Activated CD8-positive, alpha-beta T cell treated with anti-CD3 and anti-CD28 coated beads for 36 hours (primary cell): ENCODE measurements at places on chromosomes 12 and 14.
A peak's percentile ranks its signal among the peaks of the same experiment; 100 is the strongest.

DNA sequence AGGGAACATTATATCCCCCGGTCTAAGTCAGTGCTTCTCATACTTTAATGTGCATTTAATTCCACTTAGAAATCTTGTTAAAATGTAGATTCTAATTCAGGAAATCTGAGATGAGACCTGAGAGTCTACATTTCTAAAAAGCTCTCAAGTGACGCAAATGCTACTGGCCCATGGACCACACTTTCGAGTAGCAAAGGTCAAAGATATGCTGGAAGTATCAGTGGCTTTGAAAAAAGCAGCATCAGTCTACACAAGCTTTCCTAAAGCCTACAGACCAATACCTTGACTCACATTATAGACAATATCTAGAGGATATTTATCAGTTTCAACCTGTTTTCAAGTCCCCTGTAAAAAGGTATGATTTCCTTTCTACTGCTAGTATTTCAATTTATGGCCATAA is 248.6 kb downstream of the CEP128 start:
- no peak for DNase-seq

- no peak for DNase-seq
Observed at GRCh38 chr12:13238204-13238603, 41.7 kb downstream of the EMP1 start.

DNA sequence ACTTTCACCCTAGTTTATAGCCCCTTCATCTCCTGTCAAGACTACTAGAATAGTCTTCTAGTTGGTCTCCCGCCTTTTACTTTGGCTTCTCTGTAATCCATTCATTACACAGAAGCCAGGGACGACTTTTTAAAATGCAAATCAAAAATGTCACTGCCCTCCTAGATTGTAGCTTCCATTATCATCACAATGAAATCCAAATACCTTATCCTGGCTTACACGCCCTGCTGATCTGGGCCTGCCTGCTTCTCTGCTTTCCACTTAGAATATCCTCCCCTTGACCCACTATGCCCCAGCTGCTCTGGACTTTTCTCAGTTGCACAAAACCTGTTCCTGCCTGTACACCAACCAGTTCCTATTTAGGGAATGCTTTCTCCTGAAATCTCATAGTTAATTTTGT is 4.5 kb upstream of the EEA1 start:
- no peak for DNase-seq

- no peak for DNase-seq
Observed at GRCh38 chr12:65269603-65270002, 8.9 kb upstream of the MSRB3 start.

GRCh38 chr12:57224973-57225679 is 4.4 kb upstream of the SHMT2 start:
- peak; percentile 76 for DNase-seq

DNA sequence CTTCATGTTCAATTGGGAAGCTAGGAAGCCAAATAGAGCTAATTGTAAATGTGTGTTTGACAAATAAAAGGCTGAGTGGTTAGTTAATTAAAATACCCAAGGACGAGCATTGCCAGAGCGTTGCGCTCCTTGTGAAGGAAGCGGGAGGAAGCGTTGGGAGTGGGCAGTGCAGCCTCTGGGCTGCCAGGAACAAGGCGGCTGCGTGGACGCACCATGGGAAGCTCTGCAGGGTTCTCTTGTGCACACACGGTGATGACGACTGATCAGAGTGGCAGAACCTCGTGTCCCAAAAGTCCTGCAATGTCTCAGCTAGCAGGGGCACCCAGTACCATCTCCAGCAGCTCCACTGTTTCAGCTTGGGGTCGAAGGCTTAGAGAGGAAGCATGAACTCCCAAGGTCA is 546.6 kb upstream of the TMEM132C start:
- no peak for DNase-seq

DNA sequence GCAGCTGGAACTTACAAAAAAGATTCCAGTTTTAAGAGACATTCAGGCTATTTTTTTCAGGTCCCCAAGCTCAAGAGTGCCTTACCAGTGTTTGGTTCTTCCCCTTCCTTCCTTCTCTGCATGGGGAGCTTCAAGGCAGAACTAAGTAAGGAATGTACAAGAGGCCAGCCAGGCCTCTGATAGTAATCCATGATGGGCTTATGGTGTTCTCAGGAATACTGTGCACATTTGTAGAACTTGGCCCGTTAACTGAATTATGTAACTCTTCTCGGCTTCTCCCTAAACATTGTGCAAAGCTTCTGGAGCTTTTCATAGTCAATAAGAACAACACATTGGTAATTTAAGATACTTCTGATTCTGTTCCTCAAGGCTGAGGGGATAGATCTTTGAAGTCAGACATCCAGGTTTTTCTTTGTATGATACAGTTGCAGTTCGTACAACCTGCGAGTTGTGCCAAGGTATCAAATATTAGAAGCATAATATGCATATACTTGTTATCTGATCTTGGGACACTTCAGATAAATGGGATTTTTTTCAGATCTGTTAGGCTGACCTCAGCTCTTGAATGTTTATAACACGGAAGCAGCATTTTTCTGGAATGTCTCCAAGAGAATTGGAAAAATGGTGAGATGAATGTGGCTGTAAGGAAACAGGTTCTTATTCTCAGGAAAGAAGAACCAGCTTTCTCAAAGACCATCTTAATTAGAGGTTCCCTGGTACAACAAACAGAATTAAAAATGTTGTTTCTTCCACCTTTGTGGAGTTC is 148.6 kb downstream of the ANO4 start:
- no peak for DNase-seq
